ENCODE measurements at places on chromosomes 16 and 17. TPM values are rescaled to one million over a fixed set of nuclear protein-coding genes. Genes with fewer than 3 reads are reported as not detected.

GRCh38 chr16:27718201-27719105 is 168.5 kb downstream of the KATNIP start:
- no peak for DNase-seq

GRCh38 chr17:73498886-73499554 is 145.2 kb downstream of the SDK2 start:
- DNase-seq = no peak

DNA sequence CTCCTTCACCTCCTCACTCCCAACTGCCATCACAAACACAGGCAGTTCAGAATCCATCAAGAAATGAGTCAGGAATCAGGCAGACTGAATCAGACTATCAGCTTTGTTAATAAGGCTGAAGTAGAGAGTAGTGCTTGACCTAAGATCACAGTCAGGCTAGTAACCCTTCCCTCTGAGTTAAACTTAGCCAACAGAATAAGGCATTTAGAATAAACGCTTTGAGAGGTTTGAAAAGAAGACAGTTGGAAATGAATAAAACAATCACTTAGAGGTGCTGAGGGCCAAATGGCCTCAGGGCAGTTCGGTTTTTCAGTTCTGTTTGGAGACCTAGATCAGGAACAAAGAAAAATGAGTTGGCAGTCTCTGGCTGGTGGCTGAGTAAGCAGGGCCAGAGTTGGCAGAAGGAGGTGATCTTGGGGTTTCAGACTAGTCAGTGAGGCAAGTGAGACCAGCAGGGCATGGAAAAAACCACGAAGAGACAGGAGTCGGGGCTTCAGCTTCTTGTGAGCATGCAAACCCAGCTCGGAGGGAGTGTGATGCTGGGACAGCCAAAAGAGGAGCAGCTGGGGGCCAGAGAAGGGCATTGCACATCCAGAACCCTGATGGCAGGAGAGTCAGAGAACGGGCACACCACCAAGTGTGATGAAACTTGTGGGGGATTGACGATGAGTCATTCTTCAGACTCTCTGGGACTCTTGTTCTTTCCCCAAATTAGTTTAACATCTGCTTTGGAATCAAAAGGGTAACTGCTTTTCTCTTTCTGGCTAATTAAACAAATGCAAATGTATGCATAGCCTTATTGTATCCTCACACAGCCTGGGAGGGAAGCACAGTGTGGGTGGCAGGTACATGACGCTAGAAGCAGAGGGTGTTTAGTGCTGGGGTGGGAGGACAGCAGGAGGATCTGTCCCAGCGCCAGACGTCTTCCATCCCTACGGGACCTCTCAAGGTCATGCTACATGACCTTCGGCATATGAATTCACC is 54.8 kb downstream of the SPECC1 start:
- no peak for DNase-seq

GRCh38 chr17:3935140-3935542 is 18.9 kb upstream of the P2RX1 start:
- no peak for DNase-seq

- DNase-seq = no peak
These were observed 8.7 kb upstream of the KCNH6 start for GRCh38 chr17:63514477-63514876.

ADORA2B gene
- not detected for total RNA-seq

CCL16 gene
- not detected for total RNA-seq
